Stimulated activated CD4-positive, alpha-beta T cell treated with anti-CD3 and anti-CD28 coated beads, Interleukin-4, amount 100 ng/mL, for 1 hour (primary cell): ENCODE measurements at places on chromosomes 2 and 18.

DNA sequence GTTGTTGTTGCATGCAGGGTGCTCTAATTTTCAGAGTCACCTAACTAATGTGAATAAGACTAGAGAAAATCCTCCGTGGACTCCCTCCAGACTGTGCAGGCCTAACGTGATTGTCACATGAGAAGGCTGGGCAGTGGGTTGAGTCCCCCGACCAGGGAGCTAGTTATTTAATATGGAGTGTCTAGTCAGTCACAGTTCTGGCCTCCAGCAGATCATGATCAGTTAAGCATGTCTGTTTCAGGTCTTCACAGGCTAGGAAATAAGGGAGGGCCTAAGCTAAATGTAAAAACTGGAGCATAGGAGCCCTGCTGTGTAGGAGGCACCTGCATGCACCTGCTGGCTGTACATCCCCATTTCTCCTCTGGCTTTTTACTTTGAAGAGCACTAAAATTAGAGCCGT lies 86.8 kb downstream of the PRPF40A start:
- DNase-seq, result no peak

DNA sequence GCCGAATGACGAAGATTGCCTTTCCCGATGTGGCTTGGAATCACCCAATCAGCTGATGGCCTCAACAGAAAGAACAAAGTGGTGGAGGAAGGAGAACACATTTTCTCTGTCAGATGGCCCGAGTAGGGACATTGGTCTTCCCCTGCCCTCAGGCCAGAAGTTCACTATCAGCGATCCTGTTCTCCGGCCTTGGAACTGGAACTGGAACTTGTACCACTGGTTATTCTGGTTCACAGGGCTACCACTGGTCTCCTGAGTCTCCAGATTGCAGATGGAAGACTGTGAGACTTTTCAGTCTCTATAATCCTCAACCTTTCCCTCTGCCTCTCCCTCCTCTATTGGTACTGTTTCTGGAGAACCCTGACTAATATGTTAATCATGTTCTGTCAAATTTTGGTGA lies 180.4 kb downstream of the ANKRD30B start:
- no peak for DNase-seq

- DNase-seq, result no peak
Measured at GRCh38 chr2:238665919-238666318, 182.0 kb upstream of the TWIST2 start.

- DNase-seq, result no peak
Measured at GRCh38 chr2:233210843-233211547, 40.5 kb upstream of the ATG16L1 start.

- no peak for DNase-seq
Measured at GRCh38 chr2:20633794-20634506, 16.9 kb downstream of the HS1BP3 start.

DNA sequence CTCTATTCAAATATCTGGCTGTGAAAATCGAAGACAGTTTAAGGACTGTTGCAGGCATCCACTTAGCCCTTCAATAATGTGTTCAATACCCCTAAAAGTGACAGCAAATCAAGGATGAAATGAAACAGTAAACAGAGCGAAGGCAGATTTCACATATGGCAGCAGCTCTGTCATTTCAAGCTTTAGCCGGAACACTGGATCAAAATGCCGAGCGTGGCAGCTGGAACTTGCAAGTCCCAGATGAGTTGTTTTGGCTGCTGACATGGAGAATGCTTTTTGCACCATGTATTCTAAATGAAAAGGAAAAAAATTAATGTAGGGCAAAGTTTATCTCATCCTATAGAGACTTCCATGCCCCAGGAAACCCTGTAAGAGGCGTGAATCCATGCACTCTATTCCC lies 18.0 kb downstream of the LRRC30 start:
- no peak for DNase-seq
